Osteoblast (primary cell): ENCODE measurements at places on chromosomes 5 and 9.

- no peak for DNase-seq
These were observed 376.5 kb downstream of the SH3GL2 start for GRCh38 chr9:17955409-17955808.

GRCh38 chr5:81547001-81547400 is 153.1 kb upstream of the ACOT12 start:
- no peak for DNase-seq

GRCh38 chr5:160092960-160093707 is 26.1 kb downstream of the PWWP2A start:
- DNase-seq = no peak

DNA sequence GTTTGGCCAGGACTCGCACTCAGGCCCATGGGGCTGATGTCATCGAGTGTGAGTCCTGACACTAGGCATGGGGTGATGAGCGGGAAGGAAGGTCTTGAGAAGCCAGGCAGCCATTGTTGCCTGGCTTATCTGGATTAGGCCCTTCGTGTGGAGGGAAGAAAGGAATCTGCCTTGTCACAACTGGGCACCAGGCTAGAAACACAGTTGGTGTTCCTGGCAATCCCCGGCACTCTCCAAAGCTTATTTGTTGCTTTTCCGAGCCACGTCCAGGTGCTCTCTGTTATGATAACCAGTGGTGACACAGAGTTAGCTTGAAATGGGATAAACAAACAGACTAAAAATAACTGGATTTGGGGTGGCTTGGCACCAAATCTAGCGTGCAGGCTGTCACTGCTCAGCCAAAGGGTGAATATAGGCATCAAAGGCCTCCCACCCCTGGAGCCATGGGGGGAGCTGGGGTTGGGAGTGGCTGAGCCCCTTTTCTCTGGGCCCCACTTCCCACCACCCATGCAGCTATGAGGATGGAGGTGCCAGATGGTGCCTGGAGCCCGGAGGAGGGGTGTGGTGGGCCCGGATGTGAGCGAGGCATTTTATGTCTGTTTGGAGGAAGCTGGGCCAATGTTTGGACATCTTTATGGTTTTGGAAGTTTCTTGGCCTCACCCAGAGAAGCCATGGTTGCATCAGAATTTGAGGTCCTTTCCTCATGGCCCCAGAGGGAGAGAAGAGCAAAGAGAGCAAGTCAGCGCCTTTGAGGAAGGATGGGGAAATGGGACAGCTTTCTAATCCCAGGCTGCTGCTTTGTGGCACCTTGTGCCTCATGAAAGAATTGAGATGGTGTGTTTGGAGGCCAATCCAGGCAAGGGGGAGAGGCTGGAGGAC is 98.0 kb upstream of the PITX1 start:
- no peak for DNase-seq

- DNase-seq = peak; percentile 11
These were observed 2.3 kb downstream of the FAM170A start for GRCh38 chr5:119631660-119632059.

DNA sequence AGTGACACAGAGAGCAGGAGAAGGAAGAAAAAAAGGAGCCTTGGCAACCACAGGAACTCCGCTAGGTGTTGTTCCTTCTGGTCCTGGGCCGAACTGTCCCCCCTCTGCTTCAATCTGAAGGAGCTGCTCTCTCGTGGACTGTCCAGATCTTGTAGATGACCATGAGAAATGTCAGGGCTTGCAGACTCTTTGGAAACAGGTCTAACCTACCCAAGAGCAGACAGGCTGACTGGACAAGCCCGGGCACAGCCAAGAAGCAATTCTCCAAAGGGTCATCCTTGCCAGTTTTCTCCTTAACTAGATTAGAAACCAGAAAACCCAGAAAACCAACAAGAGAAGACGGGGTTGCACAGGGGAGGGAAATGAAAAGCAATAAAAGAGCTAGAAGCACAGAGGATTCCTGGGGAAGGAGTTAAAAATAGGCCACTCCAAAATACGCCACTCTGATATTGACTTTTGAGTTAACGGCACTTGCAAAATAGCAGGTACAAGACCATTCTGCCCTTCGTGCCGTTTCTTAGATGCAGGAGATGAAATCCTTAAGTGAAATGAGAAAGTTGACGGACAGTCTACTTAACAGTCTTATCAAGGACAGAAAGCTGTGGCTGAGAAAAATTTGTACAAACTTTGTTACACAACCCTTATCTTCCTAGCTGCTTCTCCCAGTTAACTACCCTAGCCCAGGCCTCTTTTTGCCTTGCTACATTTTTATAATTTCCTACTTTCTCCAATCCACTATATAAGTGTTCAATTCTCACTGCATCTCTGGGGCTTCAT is 5.8 kb downstream of the GCNT4 start:
- no peak for DNase-seq

- DNase-seq = no peak
These were observed 99.1 kb downstream of the GABBR2 start for GRCh38 chr9:98609646-98610045.
